NCI-H748 treated with DMSO at 0.1 percent for 48 hours (cell line): ENCODE measurements at places on chromosomes 11 and 22.

- DNase-seq: no peak
Observed at GRCh38 chr11:110097459-110098012, 4.3 kb downstream of the ZC3H12C start.

GRCh38 chr11:125945797-125946520 lies at the start of gene VSIG10L2:
TSS of gene VSIG10L2 (plus strand) at chr11:125946044. CDS start at chr11:125946056, 12 bp downstream.
- DNase-seq: no peak

GRCh38 chr11:31820438-31820818 lies 9.3 kb upstream of the PAX6 start:
- no peak for DNase-seq

DNA sequence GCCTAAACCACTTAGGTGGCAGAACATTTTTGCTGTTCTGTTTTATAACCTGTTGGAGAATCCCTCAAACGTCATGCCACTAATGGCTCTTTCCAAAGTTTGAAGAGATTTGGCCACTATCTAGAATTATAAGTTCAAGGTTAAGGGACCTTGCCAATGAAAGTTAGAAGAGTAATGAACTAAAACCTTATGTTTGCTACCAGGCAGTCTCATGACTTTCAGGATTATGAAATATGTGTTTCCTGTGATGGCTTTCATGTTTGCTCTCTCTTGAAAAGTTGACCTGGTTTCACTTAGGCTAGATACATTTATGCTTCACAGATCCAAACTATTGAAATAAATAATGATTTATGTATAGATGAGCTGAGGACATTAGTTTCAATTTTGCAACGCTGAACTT lies 340.0 kb downstream of the LRRC4C start:
- no peak for DNase-seq

DNA sequence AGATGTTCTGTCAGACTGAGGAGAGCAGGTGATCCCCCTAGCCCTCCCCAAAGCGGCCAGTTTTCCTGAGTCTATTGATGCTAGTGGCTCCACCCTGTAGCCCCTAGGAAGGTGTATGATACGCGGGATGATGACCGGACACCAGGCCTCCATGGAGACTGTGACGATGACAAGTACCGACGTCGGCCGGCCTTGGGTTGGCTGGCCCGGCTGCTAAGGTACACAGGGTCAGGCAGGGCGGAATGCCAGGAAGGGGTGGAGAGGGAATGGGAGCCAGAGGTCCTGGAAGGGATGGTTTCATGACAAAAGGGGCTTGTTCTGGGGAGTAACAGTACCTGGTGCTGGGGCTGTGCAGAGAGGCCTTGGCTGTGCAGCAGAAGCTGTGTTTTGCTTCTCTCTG lies 3.2 kb downstream of the ZFPL1 start:
- no peak for DNase-seq
